DMS153 (cell line): ENCODE measurements at places on chromosomes 6 and 20.

- no peak for DNase-seq
Observed at GRCh38 chr6:46867411-46867810, 54.3 kb downstream of the ADGRF5 start.

DNA sequence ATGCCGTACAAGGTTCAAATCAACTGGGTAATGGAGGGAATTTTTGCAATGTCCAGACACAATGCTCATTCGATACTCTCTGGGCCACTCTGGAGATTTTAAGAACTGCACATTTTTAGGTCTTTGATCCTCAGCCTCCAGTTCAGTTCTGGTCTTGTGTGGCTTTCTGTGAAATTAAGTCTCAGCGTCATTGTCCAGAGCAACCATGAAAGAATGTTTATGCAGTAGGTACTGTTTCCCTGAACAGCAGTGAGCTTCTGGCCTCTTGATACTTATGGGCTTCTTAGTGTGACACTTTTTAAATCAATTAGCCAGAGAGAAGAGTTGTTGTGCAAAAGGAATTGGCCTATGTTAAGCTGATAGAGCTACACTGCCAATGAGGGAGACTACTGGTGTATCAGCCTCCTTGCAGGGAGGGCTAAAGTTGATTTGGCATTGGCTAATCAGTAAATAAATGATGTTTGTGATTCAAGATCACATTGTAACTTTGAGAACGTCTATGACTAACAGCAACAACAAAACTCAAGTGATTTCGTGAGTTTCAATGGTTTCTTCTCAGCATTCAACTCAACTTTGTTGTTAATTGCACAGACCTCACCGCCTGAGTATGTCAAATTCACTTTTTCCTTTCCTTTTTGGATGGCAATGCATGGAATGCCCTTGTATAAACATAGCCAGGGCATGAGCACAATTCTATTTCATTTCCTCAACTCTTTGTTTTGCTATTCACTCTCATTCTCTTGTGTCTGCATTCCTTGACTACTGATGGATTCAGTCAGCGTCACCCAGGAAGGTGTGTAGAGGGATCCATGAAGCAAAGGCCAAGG, 85.1 kb downstream of the GJA1 start:
- no peak for DNase-seq

- peak; percentile 39 for DNase-seq
Observed at GRCh38 chr6:3356824-3357420, 98.2 kb downstream of the PSMG4 start.

DNA sequence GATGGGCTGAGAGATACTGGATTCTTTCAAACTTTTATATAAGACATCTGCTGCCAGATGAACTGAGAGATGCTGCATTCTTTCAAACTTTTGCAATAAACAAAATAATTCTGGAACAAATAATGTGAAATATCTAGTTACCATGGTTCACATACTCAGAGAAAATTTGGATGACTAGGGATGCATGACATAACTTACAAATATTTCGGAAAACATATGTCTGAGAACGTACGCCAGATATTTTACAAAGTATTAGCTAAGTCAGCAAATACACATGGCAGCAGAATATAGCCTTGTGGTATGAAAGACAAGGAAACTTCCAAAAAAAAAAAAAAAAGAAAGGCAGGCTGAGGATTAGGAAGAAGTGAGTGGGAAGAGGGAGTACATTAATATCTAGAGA, 113.3 kb upstream of the TRAF3IP2 start:
- DNase-seq, result no peak

DNA sequence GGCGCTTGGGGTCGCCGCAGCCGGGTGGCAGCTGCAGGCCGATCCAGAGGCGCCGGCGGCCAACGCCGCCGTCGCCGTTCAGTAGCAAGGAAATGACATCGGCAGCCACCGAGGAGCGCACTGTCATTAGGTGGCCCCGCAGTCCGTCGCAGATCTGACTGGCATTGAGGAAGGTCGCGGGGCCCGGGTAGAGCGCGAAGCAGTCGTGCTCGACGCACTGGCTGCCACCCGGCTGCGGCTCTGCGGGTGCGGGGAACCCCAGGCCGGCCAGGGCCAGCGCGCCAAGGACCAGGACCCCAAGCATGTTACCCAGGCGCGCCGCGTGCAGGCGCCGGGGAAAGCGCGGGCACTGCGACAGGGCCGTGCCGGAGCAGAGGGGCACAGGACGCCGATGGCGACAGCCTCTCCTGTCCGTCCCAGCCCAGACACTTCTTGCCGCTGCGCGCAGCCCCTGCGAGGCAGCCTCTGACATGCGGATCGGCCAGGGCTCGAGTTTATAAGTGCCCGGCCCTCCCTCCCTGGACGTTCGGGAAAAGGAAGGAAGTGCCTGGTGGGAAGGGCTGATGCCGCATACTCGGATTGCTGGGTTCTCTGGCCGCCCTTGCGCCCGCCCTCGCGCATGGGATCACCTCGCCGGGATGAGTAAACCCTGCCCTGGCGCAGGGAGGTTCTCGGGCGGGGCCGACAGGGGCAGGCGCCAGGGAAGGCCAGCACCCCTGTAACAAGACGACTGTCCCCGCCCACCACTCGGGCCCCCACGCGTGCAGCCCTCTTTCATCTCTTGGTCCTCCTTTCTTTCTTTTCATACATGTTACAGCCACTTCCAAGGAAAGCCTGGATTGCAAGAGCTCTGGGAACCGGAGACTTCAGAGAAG, at the start of gene THBD:
TSS of gene THBD (minus strand) at position 472 of the 875 bp plus-strand sequence. CDS start at position 304, 168 bp downstream.
- DNase-seq, result no peak

GRCh38 chr20:37347891-37348791, 2.2 kb downstream of the SRC start:
- no peak for DNase-seq

- DNase-seq, result no peak
Observed at GRCh38 chr6:30768634-30769087, 24.3 kb upstream of the IER3 start.

GRCh38 chr6:1560281-1561058, 49.2 kb upstream of the FOXC1 start:
- no peak for DNase-seq

DNA sequence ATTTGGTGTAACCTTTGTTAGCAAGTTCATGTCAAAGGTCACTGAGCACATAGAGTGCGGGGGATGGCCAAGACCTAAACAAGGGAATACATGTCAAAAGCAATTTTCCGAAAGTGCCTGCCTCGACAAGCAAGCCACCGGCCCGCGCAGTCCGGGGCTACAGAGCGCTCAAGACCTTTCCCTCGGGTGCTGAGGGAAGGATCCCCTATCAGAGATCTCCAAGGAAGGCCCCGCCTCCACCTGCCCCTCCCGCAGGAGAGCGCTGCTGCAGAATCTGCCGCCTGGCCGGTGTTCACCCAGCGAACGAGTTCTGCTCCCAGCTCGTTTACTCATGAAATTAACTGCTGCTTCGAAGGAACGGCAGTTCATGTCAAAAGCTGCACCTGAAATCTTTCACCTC, 252.7 kb downstream of the BMP7 start:
- no peak for DNase-seq

DNA sequence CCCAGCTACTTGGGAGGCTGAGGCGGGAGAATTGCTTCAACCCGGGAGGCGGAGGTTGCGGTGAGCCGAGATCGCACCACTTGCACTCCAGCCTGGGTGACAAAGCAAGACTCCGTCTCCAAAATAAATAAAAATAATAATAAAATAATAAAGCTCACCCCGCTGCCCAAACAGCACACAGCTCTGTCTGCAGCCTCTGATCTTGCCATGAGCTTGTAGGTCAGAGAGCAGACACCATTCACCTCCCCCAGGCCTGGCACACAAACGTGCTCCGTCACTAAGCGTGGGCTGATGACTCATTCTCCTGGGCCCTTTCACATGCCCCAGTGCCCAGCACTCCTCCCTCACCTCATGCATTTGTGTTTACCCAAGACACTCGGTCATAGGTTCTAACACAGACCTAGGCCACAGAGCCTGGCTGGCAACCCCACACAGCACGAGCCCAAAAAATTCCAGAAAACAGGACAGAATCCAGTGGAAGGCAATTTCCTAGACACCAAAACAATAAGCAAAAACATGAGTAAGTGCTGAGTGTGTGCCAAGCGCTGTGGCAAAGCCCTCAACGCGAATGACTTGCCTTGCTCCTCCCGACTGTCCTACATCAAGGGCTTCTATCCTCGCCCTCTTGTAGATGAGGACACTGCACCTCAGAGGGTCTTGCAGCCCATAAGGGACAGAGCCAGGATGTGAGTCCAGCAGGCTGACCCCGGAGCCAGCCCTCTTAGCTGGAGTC, 18.0 kb downstream of the ATP9A start:
- DNase-seq, result peak; percentile 80

- no peak for DNase-seq
Observed at GRCh38 chr6:6806844-6807518, 218.5 kb downstream of the LY86 start.

- no peak for DNase-seq
Observed at GRCh38 chr20:48080583-48080982, 295.3 kb upstream of the SULF2 start.

DNA sequence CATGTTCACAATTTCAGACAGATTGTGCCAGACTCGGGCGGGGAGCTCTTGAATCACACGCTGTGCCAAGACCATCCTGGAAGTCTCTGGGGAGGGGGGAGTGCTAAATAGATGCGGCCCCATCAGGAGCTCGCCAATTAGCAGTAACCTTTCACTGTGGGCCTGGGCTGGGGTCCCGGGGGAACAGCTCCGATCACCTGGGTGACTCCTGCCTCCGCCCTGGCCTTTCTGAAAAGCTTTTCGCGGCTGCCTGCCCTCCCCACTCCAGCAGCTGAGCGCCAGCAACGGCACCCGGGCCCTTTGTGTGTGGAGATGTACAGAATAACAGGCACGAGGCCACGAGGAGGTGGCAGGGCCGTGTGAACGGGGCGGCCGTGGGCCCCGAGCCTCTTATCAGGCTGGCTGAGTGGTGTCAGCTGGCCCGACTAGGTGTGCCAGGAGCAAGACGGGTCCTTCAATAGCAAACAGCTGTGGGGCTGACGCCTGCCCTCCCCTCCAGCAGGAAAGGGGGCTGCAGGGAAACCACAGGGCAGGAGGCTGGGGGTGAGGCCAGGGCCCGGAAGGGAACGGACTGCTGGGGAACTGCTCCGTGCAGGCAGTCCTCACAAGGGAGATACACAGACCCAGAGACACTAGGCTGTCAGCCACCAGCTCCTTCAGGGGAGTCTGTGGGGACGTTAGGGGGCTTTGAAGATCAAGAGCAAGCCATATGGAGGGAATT, 56.8 kb downstream of the NOL4L start:
- DNase-seq, result peak; percentile 87

- no peak for DNase-seq
Observed at GRCh38 chr6:70956451-70957283, at the start of gene B3GAT2. Gene B3GAT2 (minus strand): TSS chr6:70957060. CDS start chr6:70956429, 631 bp downstream.

- DNase-seq, result no peak
Observed at GRCh38 chr6:46756469-46757213, 9.9 kb downstream of the ANKRD66 start.

GRCh38 chr6:23073821-23074220, 504.5 kb downstream of the HDGFL1 start:
- no peak for DNase-seq

DNA sequence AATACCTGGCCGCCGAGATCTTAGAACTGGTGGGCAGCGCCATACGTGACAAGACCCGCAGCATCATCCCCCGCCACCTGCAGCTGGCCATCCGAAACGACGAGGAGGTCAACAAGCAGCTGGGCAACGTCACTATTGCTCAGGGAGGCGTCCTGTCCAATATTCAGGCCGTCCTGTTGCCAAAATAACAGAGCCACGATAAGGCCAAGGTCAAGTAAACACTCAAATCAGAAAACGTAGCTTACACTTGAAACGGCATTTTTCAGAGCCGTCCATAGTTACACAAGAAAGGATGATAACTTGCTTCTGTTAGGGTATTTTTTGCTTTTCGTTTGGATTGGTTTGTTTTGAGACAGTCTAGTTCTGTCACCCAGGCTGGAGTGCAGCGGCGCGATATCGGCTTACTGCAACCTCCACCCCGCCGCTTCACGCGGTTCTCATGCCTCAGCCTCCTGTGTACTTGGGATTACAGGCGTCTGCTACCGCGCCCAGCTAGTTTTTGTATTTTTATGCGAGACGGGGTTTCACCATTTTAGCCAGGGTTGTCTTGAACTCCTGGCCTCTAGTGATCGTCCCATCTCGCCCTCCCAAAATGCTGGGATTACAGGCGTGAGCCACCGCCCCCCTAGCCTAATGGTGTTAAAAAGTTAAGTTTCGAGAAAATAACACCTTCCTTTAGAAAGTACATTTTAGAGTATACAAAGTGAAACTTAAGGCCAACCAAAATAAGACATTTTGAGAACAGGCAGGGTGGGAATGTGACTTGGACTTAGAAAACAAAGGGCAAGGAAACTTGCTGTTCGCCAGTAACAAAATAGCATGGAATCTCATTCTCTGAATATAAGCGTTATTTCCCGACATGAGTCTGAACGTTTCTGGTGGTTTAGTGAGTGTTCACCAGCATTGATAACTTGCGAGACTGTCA, 42.8 kb upstream of the HFE start:
- no peak for DNase-seq

DNA sequence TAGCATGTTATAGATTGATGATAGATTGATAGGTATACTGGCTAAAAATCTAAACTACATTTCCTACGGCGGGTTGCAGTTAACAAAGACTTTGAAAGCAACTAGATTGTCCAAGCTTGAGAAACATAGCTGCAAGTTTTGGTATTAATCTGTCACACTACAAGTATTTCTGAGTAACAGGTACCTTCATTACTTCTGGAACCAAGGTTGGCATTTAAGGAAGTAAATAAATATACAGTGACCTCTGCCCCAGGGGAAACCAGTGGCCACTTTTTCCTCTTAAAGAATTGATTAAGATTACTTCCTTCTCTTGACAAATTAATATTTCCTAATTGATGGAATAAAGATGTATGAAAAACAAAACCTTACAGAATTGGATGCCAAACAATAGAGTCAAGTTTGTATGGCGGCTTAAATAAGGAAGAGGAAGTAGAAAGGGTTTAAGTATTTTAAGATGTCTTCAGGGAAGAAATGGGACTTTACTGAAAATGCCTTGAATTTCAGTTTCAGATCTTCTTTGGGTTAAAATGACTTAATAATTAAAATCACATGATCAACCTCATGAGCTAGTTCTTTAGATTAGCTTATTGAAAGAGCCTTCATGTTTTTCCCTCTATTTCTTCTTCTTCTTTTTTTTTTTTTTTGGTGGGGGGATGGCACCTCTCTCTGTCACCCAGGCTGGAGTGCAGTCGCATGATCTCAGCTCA, 132.8 kb downstream of the DOK5 start:
- DNase-seq, result no peak

- no peak for DNase-seq
Observed at GRCh38 chr6:160679402-160679769, 15.3 kb upstream of the LPA start.
